Activated T-helper 17 cell treated with anti-CD3 and anti-CD28 coated beads, Interleukin-2, amount 50 U/mL, for 72 hours (primary cell): ENCODE measurements at places on chromosomes 11 and 22. TPM values are rescaled to one million over a fixed set of nuclear protein-coding genes. Genes with fewer than 3 reads are reported as not detected.

GRCh38 chr11:123630126-123630608 lies 24.3 kb downstream of the SCN3B start:
- no peak for ATAC-seq

Gene SCGB1C1
- not detected for total RNA-seq

Gene TPP1
- 172 TPM for total RNA-seq

Gene CHRM1
- not detected for total RNA-seq

Gene CRYBA4
- total RNA-seq = not detected

- no peak for ATAC-seq
Observed at GRCh38 chr11:115645631-115646317, 141.6 kb upstream of the CADM1 start.

- ATAC-seq = no peak
Observed at GRCh38 chr11:10325277-10326011, 20.6 kb downstream of the ADM start.

DNA sequence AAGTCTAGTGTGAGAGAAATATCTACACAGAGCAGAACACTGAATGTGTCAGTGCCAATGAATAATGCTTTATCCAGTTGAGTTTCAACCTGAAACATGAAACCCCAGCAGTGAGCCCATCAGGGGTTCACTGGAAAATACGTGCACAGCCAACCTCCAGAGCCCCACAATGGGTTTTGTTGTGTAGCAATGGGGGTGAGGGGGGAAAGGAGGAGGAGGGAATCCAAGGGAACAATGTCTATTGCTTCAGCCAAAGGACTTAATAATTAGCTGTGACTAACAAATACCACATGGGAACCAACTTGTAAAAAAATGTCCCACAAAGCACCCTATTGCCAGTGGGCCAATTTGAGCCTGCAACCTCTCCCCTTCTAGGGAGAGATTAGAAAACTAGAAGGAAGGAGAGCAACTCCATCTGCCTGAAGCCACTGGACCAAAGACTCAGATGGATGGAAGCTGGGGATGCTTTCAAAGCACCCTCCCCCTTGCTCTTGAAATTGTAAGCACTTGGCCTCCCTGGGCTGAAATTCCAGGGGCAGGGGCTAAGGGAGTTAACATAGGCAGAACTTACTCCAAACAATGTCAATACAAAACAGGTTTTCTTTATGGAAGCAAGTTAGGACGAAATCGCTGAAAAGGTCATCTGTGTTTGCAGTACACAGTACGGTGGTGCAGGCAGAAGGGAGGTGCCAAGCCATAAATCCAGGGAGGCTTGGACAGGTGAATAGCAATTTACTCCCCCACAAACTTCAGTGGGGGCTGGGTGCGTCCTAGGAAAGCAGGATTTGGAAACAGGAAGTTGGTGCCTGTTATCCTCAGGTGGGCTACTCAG lies 99.8 kb downstream of the ARL14EP start:
- no peak for ATAC-seq

Gene TNKS1BP1
- total RNA-seq = 4.1 TPM

Gene UBE2L3
- 78.9 TPM for total RNA-seq

- no peak for ATAC-seq
Observed at GRCh38 chr11:117923773-117924172, 5.4 kb downstream of the TMPRSS13 start.

- no peak for ATAC-seq
Observed at GRCh38 chr11:47560426-47560825, 5.0 kb upstream of the PTPMT1 start.

Gene VSIG10L2
- not detected for total RNA-seq

GRCh38 chr22:19522881-19523239 lies 1.4 kb downstream of the CLDN5 start:
- no peak for ATAC-seq

- ATAC-seq = no peak
Observed at GRCh38 chr11:113664069-113664980, 41.8 kb downstream of the TMPRSS5 start.

DNA sequence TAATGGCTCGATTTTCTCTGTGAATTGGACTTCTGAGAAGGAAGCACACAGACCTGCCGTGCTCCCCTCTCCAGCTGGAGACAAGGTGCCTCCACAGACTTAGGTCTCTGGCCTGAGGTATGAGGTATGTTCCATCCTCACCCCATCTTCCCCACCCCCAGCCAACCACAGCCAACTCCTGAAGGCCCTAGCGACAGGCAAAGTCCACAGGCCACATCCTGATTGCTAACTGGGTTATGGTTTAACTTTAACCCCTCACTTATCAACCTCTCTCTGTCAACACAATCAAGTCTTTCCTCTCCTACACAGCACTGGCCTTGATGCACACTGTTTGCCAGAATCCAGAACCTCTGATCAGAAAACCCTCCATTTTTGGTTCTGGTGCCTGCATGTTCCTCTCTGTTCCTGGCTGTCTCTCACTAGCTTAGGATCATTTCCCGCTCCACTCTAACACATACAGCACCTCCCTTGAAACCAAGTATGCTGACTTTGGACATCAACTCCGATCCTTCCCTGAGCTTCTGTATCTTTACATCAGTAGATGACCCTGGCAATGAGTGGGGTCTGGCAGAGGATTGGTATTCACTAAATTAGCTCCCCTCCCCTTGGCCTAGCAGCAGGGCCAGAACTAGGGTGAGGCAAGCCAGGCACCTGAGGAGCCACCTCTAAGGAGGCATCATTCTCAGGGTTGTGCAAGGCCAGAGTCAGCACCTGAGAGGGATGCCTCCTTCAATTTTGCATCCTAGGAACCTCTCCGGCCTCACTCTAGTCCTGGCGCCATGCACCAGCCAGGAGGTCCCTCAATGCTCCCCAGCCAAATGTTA lies 22.0 kb downstream of the JAML start:
- ATAC-seq = peak; percentile 54

- peak; percentile 69 for ATAC-seq
Observed at GRCh38 chr22:25025491-25026400, 73.2 kb downstream of the KIAA1671 start.

GRCh38 chr11:106997227-106997626 lies 21.0 kb downstream of the GUCY1A2 start:
- ATAC-seq = no peak

Gene C11orf87
- total RNA-seq = not detected

- ATAC-seq = no peak
Observed at GRCh38 chr11:37747121-37747520, 1149.1 kb upstream of the RAG2 start.

GRCh38 chr11:112644410-112645131 lies 316.6 kb upstream of the NCAM1 start:
- ATAC-seq = no peak

Gene ARHGAP20
- total RNA-seq = not detected

DNA sequence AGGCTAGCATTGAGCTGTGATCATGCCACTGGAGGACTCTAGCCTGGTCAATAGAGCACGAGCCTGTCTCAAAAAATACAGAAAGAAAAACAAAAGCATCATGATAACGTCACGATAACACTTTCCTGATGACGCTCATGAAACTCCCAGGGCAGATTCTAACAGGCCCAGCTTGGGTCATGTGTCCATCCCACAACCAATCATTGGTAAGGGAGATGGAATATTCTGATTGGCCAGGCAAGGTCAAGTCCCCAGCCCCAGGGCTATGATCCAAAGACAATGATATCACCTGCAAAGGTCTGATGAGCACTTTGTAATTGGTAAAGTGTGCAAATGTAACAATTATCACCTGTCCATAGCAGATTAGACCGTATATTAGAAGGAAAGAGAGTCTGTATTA lies 21.5 kb upstream of the DDX6 start:
- no peak for ATAC-seq

GRCh38 chr22:44394246-44395117 lies 81.7 kb upstream of the SHISAL1 start:
- no peak for ATAC-seq
